ENCODE measurements at places on chromosomes 4 and X. TPM values are rescaled to one million over a fixed set of nuclear protein-coding genes. Genes with fewer than 3 reads are reported as not detected.

- no peak for DNase-seq
Observed at GRCh38 chr4:38757945-38758600, 24.7 kb downstream of the TLR10 start.

- no peak for DNase-seq
Observed at GRCh38 chrX:107384397-107385105, 64.9 kb upstream of the FRMPD3 start.

- DNase-seq: no peak
Observed at GRCh38 chr4:35500812-35501211, 743.5 kb downstream of the ARAP2 start.

DNA sequence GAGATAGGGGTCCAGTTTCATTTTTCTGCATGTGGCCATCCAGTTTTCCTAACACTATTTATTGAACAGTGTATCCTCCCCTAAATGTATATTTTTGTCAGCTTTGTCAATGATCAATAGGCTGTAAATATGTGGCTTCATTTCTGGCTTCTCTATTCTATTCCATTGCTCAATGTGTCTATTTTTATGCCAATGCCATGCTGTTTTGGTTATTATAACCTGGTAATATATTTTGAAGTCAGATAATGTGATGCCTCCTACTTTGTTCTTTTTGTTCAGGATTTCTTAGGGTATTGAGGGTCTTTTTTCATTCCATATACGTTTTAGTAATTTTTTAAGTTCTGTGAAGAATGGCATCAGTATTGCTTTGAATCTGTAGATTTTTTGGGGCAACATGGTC lies 8.7 kb upstream of the CXCL3 start:
- no peak for DNase-seq

DNA sequence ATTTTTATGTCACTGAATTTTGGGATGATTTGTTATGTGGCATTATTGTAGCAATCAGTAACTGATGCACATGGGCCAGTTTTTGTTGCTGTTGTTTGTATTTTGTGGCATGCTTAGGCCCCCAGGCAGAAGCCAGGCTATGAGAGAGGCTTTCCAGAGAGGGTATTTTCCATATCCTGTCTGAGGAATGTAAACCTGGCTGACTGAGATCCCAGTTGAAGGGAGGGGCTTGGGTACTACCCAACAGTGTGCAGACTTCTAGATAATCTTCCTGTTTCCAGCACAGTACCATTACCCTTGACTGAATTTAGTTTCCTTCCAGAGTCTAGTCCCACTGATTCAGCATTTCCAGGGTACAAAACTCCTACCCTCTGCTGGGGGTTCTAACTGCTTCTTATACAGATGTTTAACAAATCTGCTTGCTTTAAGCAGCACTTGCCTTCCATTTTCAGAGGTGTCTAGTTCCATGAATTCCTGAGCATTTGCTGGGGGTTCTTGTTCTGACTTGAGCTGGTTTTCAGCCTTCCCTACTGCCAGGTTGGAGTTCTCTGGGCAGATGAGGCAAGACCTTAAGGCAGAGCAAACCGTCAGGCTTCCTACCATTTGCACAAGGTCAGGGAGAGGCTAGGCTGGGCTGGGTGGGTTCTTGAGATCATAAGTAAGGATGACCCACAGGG lies 104.7 kb upstream of the EGFL6 start:
- no peak for DNase-seq

- DNase-seq: no peak
Observed at GRCh38 chrX:103656617-103657016, 27.8 kb downstream of the TCEAL1 start.

- no peak for DNase-seq
Observed at GRCh38 chrX:65755786-65756185, 88.3 kb downstream of the MSN start.

Gene GRID2
- total RNA-seq: 14.2 TPM

Gene CLIC2
- total RNA-seq: 13.8 TPM

Gene SOWAHB
- total RNA-seq: 14.8 TPM

Gene RNF212
- total RNA-seq: 4.2 TPM

Gene PTCHD1
- total RNA-seq: 13.6 TPM

Gene REELD1
- 0.60 TPM for total RNA-seq

Gene ATP2B3
- total RNA-seq: 15.7 TPM

Gene PLK4
- total RNA-seq: 2.1 TPM

Gene ENPEP
- total RNA-seq: 1.9 TPM
